CD8-positive, alpha-beta T cell (primary cell): ENCODE measurements at places on chromosomes 6 and 20. TPM values are rescaled to one million over a fixed set of nuclear protein-coding genes. Genes with fewer than 3 reads are reported as not detected.

GRCh38 chr6:126100386-126100785 lies 114.0 kb downstream of the TRMT11 start:
- no peak for DNase-seq

GRCh38 chr6:19714434-19715166 lies 122.6 kb upstream of the ID4 start:
- DNase-seq: no peak

- DNase-seq: no peak
Measured at GRCh38 chr6:162082520-162082919, 645.0 kb downstream of the PRKN start.

DNA sequence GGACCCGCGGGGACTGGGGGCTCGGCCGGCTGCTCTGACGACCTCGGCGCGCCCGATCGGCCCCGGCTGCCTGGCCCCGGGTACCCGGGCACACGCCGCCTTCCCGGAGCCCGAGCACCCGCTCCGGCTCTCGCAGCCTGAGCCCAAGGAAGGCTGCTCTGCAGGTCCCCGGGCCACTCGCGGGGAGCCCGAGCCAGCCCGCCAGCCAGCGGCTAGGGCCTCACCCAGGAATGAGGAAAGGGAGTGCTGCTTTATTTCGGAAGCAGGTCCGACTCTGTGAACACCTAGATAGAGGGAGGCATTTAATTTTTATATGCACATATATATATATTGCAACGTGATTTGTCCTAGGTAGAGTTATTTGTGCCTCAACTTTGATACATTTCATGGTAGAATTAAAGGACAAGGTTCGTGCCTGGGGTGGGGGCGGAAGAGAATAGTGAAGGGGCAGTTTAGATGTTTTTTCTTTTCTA lies 15.5 kb downstream of the FOXA2 start:
- no peak for DNase-seq

Gene ID4
- total RNA-seq: not detected

DNA sequence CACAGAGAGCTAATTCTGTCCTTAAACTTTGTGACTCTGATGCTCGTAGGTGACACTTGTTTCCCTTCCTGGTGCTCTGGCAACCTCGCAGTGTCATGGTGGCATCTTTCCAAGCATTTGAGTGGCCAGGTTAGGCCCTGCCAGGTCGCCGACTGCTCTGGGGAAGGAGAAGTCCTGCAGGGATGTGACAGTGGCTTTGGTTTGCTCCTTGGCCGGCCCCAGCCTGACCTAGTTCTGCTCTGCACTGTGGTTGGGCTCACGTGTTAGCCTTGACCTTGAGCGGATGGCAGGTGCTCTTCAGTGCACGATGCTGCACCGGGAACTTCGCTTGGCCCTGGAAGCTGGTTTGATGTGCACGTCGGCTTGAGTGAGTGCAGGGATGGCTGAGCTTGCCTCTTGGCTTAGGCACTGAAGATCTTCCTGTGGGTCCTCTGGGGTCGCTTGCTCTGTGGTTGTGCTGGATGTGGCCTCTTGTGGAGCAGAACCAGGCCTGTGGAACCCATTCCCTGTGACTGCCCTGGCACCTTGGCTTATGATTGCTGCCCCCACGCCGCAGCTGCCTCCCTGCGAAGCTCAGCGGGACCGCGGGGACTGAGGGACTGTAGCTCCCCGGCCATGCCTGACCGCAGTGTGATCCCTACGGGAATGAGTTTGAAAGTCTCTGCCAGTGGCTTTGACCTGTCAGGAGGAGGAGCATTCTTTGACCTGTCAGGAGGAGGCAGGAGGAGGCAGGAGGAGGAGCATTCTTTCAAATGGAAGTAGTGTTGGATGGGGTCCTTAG lies 8.7 kb downstream of the OSBPL2 start:
- no peak for DNase-seq

GRCh38 chr6:4224067-4224978 lies 88.9 kb upstream of the ECI2 start:
- DNase-seq: no peak

DNA sequence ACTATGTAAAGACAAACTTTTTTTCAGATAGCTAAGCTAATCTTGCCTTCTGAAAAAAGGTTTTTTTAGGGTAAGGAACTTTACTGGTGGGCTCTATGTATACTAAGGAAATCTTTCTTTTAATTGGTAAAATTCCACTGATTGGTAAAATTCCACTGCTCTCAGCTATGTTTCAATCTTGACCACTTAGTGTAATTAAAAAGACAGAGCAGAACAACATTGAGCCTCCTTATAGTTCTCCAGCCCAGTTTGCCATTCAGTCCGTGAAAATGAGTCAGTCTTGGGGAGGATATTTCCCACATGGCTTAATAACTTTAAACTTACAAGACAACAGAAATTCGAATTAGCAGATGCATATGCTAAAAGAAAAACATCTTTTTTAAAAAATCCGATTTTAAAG lies 92.7 kb downstream of the EYA4 start:
- DNase-seq: no peak

DNA sequence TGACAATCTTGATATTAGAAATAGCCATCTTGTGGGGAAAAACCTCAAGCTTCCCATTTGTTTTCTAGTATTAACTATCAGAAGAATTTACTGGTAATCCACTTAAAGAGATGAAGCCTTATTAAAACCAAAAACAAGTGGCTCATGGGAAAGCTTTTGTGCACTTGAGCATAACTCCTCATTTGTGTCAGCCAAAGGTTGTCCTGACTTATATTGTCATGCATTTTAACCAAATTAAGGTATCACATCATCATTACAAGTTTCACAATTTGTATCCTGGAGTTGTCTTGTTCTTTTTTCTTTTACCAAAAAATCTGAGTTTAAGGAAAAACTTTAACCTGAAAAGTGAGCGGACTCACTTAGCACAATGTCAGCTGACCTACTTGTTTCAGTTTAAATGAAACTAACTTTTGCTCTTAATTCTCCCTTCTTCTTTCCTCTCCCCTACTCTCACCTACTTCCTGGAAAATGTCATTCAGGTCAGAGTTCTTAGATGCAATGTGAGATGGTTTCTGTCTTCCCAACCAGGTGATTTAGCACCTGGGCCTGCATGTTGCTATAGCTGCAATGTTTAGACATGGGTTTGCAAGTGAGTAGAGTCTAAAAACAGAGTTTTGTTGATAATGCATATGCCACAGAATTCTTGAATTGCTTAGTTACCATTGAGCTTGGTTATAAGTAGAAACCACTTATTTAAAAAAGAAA lies 82.8 kb downstream of the TNFAIP3 start:
- DNase-seq: no peak

Gene FUCA2
- 1.6 TPM for total RNA-seq

Gene LTA
- 17.2 TPM for total RNA-seq

GRCh38 chr20:22223236-22223635 lies 361.1 kb downstream of the FOXA2 start:
- DNase-seq: no peak

DNA sequence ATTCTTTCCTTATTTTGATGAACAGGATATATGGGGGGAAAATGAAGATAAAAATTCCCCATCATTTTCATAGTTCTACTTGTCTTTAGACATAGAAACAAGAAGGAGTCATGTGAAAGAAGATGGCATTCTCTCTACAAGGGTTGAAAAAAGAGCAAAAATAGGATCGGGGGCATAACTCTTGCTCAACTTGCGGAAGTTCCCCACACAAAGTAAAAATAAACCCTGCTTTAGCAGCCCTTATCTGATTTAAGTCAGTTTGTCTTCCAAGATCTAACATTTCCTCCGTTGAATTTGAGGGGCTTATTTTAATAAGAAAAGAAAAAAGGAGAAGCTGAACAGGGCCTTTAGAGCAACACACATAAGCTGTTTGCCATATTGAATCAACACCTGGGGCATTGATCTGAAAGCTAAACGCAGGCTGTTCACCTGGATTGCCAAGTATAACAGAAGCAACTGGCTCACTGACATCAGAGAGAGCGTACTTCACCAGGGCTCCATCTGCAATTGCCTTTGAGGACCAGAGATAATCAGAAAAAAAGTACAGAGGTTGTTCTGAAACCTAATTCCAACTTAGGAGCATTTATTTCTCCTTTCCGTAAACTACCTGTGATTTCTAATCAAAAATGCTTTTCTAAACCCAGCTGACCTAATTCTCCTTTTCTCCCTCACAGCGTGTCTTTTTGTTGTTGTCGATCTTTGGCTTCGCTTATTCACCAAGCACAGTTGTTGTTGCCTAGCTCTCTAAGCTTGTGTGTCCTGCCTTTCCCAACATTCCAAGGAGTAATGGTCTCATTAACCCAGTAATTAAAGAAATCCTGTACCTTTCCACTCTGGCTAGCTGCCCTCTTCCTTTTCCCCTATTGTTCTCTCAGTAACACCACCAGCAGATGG lies 568.0 kb downstream of the KIF16B start:
- no peak for DNase-seq

Gene MDFI
- not detected for total RNA-seq

GRCh38 chr6:148967011-148967520 lies 220.2 kb downstream of the UST start:
- DNase-seq: no peak

Gene ANKRD6
- 5.9 TPM for total RNA-seq

DNA sequence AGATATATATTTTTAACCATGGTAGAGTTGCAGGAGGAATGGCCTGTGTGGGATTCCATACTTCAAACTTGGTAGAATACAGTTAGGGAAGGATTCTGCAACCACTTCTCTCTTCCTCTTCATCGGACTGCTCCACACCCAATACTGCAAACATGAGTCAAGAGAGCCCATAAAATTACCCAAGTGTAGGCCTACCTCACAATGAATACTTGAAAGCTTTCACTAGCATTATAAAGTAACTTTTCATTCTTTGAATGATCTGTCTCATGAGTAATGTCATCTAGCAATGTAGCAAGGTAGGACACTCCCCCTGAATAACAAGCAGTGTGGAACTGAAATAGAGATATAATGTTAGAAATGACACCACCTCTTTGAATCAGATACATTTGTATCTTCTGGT lies 79.4 kb downstream of the FOXC1 start:
- DNase-seq: no peak

Gene SCUBE3
- not detected for total RNA-seq

Gene HLA-DMA
- 32.3 TPM for total RNA-seq

DNA sequence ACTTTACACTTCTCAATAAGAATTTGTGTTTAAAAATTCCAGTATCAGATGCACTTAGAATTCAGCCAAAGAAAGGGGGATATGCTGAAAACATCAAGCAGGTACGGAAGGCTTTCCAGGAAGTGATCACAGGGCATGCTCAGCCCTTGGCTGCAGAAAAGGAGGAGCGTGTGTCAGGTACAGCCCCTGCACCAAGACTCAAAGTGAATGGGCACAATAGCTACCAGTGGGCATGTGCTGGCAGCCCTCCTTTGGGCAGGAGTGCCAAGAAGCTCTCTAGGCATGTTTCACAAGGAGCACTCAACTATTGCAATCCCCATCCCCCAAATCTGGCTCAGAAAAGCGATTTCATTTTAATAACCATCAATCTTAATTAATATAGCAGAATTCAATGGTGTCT lies 298.8 kb downstream of the GMDS start:
- DNase-seq: no peak

DNA sequence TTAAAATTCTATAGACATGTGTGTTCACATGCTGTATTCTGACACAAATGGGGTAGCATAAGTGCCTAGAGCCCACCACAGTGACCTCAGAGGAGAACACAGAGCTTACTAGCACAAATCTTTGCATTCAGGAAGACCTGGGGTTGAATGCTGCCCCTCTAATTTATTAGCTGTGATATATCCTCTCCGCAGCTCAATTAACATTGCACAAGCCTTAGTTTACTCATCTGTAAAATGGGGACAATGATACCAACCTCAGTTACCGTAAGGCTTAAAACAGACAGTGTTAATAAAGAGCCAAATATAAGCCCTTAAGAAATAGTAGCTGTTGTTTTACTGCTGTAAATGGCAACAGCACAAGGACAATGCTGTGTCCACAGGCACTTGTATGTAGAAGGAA lies 36.2 kb upstream of the IL17A start:
- DNase-seq: no peak

Gene TEAD3
- total RNA-seq: not detected

Gene CCN6
- not detected for total RNA-seq
